ENCODE measurements at places on chromosomes 12 and 14.

GRCh38 chr12:80419644-80420043 is 24.4 kb upstream of the PTPRQ start:
- no peak for DNase-seq

GRCh38 chr14:96198430-96199130 is 6.1 kb upstream of the BDKRB2 start:
- DNase-seq: no peak

DNA sequence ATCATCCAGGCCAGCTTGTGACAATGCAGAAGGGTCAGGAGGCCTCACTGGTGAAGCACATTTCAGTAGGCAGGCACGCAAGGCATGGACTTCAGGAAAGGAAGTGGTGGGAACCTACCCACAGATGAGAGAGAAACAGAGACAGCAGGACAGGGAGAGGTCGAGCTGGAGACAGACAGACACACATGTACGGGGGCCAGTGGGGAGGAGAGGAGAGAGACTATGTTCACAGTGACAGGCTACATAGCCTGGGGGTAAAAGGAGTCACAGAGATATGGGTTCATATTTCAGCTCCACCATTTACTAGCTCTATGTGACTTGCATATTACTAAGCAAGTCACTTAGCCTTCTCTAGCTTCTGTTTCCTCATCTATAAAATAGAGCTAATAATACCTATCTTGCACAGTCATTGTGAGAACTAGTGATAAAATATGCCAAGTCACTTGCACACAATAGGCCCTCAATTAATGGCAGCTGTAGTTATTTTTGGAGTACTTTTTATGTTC is 91.1 kb upstream of the FUT8 start:
- DNase-seq: no peak

- DNase-seq: peak; percentile 26
These were observed 12.2 kb downstream of the ITPK1 start for GRCh38 chr14:93103392-93104080.

- no peak for DNase-seq
These were observed 5.0 kb upstream of the SLC38A4 start for GRCh38 chr12:46830731-46831334.

DNA sequence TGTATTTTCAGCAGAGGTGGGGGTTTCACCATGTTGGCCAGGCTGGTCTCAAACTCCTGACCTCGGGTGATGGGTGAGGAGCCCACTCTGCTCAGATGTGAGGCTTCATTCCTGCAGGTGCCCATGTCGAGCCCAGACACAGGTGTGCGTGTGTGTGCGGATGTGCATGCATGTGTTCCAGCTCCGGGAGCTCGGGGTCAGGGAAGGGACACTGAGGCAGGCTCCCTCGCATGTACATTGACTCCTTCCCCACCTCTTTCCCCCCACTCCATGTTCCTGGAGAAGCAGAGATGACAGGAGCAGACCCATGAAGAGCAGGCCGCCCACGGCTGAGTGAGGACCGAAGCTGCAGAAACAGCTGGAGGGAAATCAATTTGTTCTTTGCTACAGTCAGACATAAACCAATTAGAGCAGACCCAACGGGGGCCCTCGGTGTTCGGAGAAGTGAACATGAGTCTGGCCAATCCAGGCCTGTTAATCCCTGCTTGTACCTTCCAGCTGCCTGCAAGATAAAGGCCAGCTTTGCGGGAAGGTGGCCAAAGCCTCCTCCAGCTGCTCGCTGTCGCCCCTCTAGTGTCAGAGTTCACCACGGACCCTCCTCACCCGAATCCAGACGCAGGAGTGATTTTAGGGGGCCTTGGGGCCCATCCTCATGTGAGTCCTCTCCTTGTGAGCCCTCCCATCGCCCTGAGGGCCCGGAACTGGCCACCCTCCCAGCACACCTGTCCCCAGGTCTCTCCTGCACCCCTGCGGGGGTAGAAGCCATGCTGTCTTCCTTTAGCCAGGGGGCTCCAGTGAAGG is 321.0 kb upstream of the RTL1 start:
- no peak for DNase-seq

- DNase-seq: no peak
These were observed 23.6 kb upstream of the BLTP3B start for GRCh38 chr12:100166232-100166631.

DNA sequence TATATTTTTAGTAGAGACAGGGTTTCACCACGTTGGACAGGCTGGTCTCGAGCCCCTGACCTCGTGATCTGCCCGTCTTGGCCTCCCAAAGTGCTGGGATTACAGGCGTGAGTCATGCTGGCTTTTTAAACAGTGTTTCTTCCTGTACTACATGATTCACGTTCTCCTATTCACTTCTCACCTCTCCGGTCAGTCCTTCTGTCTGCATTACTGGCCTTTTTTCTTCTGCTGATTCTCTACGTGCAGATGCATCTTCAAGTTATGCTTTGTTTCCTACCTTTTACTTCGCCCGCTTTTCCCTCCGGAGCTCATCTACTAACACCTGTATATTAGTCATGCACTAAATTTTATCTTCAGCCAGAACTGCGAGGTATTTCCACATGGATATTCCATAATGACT is 296.2 kb upstream of the FLRT2 start:
- no peak for DNase-seq

GRCh38 chr12:51865757-51866270 is 17.3 kb upstream of the FIGNL2 start:
- no peak for DNase-seq

- no peak for DNase-seq
These were observed 157.1 kb downstream of the TTC7B start for GRCh38 chr14:90659156-90659555.

All from effector memory CD4-positive, alpha-beta T cell (primary cell).